ENCODE measurements at places on chromosomes 2 and 18.

DNA sequence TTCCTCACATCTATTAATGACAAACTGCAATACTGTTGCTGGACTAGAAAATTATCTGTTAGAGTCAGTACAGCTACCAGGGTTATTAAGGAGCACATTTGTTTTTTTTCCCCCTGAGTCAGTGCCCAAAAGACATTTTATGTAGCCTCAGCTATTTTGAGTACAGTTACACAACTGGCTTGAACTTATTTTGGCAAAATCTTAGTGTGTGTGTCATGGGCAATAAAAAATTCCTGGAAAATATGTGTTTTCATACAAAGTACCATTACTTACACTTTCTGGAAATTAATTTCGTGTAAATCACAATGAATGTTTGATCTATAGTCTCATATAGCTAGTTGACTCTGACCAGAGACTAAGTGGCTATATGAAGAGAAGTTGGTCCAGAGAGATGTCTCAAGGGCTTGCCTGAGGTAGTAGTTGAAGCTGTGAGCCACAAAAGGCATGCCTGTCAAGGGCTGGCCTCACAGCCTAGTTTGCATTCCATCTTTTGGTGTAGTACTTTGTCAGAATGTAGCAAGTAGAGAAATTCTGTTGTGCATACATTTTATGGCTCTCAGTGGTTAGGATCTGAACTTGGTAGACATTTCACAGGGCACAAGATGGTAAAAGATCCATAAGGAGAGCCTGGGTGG lies 283.4 kb downstream of the MTX2 start:
- no peak for DNase-seq

DNA sequence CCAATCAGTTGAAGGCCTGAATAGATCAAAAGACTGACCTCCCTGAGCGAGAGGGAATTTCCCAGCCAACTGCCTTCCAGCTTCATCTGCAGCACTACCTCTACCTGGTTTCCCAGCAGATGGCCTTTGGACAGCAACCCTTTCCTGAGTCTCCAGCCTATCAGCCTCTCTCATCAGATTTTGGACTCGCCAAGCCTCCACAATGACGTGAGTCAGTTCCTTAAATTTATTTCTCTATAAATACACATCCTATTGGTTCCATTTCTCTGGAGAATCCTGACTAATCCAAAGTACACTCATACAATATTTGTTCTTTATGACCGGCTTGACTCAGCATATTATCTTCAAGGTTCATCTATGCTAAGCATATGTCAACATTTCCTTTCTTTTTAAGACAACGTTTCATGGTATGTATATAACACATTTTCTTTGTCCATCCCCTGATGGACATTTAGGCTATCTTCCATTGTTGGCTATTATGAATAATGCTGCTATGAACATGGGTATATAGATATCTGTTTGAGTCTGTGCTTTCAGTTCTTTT lies 294.6 kb downstream of the LRATD1 start:
- DNase-seq = no peak

- no peak for DNase-seq
These were observed 189.2 kb downstream of the SMAD7 start for GRCh38 chr18:48761582-48761981.

DNA sequence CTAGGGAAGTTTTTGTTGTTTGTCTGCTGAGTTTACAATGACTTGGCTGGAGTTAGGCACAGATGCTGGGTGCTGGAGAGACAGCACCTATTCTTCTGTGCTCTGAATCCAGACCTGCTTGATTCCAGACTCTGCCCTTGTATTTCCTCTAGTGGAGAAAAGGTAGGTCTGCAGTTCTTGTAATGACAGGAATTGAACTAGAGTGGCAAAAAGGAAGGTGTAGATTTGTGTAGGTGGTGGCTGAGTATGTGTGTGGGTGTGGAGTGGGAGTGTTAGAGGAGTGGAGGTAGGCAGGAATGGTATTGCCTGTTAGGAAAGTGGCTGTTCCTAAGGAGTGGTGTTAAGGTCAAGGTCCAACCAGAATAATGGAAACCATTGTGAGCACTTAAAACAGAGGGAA lies 71.9 kb upstream of the LYPD6 start:
- no peak for DNase-seq

DNA sequence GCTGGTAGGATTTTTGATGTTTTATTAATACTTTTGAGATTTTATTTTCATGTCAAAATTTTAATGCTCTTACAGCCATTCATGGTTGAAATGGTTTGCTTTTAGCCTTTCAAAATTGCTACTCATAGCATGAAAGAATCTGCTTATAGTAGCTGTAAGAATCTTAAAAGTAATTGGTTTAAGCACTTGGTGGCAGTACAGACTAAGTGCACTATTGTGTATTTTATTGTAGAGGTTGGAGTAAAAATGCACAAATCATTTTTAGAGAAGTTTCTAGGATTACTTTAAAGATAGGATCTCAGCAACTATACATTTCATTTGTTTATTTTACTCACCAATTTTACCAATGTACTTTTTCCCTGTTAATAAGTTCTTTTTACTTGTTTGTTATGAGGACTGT lies 205.8 kb downstream of the SPAG16 start:
- DNase-seq = no peak

DNA sequence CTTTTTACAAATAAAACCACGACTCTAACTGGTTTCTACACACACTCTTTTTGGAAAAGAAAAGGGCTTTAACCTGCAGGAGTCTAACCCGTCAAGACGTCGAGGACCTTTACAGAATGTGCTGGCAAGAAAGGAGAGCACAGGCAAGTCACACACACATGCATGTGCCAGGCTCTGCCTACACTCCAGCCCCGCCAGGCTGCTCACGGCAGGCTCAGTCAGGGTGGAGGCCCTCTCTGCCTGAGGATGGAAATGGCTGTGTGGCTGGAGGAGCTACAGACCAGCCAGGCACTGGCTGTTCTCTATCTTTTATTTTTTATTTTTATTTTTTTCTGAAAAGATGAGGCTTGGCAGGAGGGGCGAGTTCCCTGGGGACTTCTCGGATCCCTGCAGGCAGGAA lies 10.2 kb downstream of the SIX3 start:
- no peak for DNase-seq

GRCh38 chr2:164178835-164179465 lies 442.3 kb downstream of the GRB14 start:
- DNase-seq = no peak

- no peak for DNase-seq
These were observed 122.8 kb downstream of the OSBPL1A start for GRCh38 chr18:24274837-24275236.

DNA sequence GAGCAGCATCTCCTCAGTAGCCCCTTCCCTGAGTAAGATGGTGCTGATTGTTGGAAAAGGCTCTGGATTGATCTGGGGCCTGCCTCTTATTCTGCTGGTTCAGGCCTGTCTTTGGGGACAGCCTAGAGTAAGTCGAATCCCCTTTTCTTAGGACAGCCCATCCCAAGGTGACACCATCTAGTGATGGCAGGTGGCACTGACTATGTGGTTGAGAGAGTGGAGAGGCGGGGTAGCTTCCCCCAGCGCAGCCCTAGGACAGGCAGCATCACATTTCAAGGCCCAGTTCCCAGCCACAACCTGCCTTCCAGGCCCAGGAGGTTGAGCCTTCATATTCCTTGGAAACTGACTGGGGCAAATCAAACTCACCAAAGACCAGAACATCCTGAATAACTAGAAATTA lies 69.1 kb upstream of the B3GNT7 start:
- DNase-seq = no peak

DNA sequence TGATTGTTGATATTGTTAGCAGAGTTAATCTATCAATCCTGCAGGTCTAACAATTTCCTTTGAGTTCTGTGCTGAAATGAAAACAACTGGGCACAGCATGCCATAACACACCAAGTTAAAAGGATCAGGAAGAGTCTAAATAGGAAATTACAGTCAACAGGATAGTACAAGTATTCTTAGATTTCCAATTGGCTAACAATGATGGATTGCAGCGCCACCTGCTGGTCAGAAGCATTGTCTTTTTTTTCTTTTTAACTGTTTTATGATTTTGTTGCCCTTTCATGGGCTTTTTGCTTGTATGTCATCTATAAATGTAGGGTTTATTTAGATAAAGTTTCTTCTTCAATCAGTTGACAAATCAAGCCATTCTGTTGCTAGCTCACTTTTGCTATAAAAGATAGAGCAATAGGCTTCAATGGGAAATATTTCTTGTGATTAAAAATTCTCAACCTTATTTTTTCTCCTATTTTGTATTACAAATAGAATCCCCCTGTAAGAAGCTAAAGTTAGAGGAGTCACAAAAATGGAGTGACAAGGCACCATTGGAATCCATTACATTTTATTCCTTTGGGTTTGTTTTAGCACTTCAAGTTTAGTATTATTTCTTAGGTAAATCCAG lies 40.8 kb upstream of the RPRM start:
- peak; percentile 39 for DNase-seq

Measured in activated CD8-positive, alpha-beta memory T cell treated with anti-CD3 and anti-CD28 coated beads for 1 hour (primary cell).